ENCODE measurements at places on chromosomes 3 and 15.

- no peak for DNase-seq
These were observed 79.3 kb downstream of the CGGBP1 start for GRCh38 chr3:87979527-87979926.

DNA sequence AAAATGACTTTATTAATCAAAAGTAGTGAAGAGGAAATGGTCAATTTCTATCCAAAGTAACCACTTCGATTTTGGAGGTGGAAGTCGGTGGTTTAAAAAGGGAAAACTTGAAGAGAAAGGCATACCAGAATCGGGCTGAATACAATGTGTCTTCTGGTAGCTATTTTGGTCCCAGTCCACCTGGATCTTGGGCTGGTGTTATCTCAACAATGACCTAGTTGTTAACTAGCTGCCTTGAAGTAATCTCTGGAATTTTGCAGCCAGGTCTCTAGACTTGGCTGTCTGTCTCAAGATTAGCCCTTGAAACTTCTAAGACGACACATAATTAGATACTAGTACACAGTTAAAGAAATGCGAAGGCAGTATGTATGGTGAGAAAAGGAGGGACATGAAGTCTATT lies 409.8 kb downstream of the GRM7 start:
- DNase-seq, result no peak

DNA sequence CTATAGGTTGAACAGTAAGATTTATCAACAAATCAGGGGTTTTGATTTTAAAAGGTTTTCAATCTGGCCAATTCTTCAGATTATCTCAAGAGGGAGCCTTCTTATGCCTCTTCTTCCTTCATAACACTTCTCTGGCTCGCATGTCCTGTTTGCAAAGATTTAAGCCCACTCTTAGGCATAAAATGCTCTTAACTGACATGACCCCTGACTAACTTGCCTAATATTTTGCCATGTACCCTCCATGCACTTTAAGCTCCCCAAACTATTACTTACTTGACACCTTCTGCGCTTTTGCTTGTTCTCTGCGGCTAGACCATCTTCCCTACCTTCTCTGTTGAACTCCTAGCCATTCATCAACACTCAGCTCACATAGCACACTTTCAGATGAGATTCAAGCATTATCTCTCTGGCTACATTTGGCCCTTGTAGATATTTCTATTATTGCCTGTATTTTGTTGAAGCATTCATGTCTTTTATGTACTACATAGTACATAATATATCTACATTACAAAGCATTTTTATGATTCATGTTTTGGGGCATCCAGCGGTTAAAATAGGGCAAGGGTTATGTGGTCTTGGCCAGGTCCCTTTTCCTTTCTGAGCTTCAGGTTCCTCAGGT lies 1.0 kb upstream of the ARIH1 start:
- no peak for DNase-seq

DNA sequence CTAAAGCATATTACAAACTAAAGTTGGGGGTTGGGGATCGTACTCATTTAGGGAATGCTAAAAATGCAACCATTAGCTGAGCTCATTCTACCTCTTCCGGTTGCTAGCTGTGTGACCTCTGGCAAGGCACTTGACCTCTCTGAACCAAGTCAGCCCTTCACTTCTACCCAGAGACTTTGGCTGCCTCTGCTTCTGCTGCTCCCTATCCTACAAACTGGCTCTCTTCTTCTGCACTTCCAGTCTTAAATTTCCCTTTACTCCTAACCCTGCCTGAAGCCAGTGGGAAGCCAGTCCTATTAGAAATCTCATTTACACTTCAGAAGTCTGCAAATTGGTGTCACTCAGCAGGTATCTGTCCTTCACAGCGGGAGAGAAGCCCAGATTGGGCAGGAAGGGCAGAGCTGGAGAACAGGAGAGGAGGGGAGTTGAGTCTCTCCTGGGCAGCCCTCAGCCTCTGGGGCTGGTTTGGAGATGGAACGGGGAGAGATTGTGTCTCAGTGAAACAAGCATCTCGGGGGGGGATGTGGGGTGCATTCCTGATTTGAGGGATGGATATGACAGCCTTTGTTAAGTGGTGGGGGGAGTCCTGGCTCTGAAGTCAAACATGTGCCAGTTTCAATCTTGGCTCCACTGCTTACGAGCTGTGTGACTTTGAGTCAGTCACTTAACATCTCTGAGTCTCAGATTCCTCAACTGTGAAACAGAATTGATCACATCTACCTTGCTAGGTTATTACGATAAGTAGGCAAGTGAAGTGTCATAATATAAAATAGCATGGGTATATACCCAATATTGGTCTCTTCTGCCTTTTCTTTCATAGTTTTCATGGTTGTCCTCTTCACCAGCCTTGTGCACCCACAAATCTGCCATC lies 7.8 kb upstream of the AEN start:
- no peak for DNase-seq

DNA sequence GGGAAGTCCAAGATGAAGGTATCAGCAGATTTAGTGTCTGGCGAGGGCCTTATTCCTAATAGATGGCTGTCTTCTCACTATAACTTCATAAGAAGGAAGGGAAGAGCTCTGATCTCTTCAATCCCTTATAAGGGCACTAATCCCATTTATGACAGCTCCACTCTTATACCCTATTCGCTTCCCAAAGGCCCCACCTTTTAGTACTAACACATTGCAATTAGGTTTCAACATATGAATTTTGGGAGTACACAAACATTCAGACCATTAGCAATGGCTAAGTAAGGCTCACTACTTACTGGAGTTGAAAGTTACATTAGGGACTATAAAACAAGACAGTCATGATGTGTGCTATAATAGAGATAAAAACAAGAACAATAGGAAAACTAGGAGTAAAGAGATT lies 118.9 kb downstream of the NECTIN3 start:
- DNase-seq, result no peak

DNA sequence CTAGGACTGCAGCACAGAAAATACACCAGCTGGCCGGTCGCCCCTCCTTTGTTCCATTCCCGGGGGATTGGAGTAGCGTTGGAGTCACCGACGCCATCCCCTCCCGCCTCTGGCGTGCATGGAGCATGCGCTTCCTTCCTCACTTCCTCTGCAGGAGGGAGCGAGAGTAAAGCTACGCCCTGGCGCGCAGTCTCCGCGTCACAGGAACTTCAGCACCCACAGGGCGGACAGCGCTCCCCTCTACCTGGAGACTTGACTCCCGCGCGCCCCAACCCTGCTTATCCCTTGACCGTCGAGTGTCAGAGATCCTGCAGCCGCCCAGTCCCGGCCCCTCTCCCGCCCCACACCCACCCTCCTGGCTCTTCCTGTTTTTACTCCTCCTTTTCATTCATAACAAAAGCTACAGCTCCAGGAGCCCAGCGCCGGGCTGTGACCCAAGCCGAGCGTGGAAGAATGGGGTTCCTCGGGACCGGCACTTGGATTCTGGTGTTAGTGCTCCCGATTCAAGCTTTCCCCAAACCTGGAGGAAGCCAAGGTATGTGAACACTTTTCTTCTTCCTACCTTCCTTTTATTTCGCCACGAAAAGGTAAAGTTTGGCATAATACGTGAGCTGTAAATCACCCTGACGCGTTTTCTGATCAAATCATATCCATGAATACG lies at the start of gene SCG3:
Gene SCG3, plus strand, starts transcription at position 201 of the 661 bp plus-strand sequence. Its CDS starts 253 bp downstream, at position 454.
- DNase-seq, result peak; percentile 92

- no peak for DNase-seq
These were observed 42.5 kb downstream of the IL16 start for GRCh38 chr15:81239190-81239589.

GRCh38 chr3:186217820-186218164 lies 108.9 kb upstream of the ETV5 start:
- no peak for DNase-seq

GRCh38 chr3:63954182-63954581 lies 42.0 kb upstream of the SCAANT1 start:
- DNase-seq, result no peak

DNA sequence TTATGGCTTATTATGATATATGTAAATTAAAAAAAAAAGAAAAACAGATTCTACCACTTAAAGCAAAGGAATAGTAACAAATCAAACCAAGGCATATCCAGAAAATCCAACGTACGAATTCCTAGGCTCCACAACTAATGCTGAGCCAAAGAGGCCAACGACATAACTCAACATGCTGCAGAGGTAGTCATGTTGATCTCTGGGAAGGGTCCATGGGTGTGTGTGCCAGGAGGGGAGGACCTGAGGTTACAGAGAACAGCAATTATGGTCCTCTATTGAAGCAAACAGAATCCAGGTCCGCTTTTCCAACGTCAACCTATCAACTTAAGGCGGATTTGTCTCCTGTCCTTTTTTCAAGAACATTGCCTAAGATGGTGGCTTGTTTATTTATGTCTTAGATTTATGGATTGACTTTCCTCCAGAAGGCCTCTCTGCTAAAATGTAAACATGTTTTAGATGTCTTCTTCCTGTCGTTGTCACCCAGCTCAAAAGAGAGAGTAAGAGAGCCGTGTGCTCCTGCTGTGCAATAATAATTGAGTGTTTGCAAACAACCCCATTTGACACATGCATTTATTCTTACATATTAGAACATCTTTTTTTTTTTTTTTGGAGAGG lies 20.4 kb downstream of the NANOGP8 start:
- DNase-seq, result no peak

- DNase-seq, result no peak
These were observed 32.5 kb upstream of the TMOD3 start for GRCh38 chr15:51796847-51797401.

GRCh38 chr15:81061490-81062253 lies 60.9 kb downstream of the TLNRD1 start:
- no peak for DNase-seq

GRCh38 chr3:124057420-124057819 lies 65.5 kb upstream of the ROPN1 start:
- no peak for DNase-seq

DNA sequence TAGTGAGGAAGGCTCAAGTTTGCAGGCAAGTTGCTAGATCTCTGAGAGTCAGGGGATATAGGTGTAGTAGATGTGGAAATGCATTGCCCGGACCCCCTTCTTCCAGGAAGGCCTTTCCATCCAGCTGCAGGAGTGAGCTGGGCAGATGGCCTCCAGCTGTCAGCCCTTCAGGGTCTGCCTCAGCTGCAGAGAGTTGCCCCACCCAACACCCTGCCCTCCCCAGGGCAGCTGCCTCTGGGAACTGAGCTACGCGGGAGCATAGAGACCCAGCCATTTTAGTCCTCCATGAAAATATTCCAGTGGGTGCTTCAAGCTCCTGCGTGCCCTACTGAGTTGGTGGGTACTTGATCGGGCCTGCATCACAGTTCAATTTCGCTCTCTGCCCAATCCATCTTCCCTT lies 29.6 kb downstream of the SPG21 start:
- DNase-seq, result no peak

- DNase-seq, result no peak
These were observed 121.1 kb upstream of the PLAAT1 start for GRCh38 chr3:193119926-193120325.

DNA sequence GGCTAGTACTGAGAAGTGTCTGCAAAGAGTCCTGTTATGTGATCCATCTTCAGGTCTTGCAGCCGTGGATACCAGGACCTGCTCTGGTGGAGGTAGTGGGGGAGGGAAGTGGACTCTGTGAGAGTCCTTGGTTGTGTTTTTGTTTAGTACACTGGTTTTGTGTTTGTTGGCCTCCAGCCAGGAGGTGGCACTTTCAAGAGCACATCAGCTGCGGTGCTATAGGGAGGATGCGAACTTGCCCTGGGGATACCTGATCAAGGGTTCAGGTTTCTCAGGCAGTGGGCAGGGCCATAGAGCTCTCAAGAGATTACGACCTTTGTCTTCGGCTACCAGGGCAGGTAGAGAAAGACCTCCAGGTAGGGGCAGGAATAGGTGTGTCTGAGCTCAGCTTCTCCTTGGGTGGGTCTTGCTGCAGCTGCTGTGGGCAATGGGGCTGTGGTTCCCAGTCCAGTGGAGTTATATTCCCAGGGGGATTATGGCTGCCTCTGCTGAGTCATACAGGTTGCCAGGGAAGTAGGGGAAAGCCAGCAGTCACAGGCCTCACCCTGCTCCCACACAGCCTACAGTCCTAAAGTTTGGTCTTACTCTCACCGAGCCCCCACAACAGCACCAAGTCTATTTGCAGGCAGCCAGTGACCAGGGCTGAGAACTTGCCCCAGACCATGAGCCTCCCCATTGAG lies 132.8 kb upstream of the NPHP3 start:
- DNase-seq, result no peak

- DNase-seq, result no peak
These were observed 3.9 kb downstream of the RRP9 start for GRCh38 chr3:51937611-51938450.

- DNase-seq, result peak; percentile 55
These were observed 25.3 kb downstream of the ADGRG7 start for GRCh38 chr3:100634493-100635272.

DNA sequence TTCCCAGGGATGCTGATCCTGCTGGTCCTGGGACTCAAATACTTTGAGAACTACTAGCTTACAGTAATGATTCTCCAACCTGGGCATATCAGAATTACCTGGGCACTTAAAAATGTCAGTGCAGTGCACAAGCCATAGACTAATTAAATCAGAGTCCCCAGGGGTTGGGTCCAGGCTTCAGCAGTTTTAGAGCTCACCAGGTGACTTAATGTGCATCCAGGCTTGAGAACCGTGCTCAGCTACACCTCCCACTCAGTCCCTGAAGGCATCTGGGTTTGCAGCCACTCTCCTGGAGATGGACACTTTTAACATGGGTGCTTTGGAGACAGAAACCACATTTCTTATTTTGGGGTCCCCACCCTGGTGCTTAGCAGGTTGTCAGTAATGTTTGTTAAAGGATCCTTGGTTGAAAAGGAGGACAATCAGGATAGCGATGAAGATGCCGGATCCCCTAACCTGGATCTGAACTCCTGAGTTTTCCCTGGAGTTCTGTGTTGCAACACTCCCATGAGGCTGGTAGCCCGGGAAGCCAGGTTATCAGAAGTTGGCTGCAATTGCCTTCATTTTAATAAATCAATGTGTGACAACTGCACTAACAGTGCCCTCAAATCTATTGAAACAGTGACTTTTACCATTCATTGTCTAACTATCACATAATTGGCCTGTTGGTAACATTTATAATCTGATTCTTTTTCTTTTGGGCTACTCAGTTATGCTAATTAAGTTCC lies 48.1 kb downstream of the BFSP2 start:
- no peak for DNase-seq

GRCh38 chr3:16960125-16960524 lies 75.4 kb downstream of the PLCL2 start:
- no peak for DNase-seq

GRCh38 chr3:191424881-191425280 lies 36.1 kb upstream of the PYDC2 start:
- DNase-seq, result no peak

DNA sequence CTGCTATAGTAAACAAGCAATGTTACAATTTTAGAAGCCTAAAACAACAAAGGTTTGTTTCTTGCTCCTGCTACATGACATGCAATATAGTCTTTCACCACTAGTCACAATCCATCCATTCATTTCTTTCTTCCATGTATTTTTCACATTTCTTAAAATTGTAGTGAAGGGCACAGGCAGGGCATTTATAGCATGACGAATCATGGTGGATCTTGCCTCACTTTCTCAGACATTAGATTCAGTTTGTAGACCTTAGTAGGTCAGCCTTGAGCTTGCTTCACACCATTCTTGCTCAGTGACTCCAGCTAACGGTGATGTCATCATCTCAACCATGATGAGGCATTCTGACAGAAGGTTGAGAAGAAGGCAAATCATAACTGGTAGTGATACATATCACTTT lies 546.8 kb downstream of the TBL1XR1 start:
- DNase-seq, result no peak
